ENCODE measurements at places on chromosomes 3 and 15.

- peak; percentile 43 for DNase-seq
Measured at GRCh38 chr3:15269091-15269989, 63.0 kb downstream of the SH3BP5 start.

DNA sequence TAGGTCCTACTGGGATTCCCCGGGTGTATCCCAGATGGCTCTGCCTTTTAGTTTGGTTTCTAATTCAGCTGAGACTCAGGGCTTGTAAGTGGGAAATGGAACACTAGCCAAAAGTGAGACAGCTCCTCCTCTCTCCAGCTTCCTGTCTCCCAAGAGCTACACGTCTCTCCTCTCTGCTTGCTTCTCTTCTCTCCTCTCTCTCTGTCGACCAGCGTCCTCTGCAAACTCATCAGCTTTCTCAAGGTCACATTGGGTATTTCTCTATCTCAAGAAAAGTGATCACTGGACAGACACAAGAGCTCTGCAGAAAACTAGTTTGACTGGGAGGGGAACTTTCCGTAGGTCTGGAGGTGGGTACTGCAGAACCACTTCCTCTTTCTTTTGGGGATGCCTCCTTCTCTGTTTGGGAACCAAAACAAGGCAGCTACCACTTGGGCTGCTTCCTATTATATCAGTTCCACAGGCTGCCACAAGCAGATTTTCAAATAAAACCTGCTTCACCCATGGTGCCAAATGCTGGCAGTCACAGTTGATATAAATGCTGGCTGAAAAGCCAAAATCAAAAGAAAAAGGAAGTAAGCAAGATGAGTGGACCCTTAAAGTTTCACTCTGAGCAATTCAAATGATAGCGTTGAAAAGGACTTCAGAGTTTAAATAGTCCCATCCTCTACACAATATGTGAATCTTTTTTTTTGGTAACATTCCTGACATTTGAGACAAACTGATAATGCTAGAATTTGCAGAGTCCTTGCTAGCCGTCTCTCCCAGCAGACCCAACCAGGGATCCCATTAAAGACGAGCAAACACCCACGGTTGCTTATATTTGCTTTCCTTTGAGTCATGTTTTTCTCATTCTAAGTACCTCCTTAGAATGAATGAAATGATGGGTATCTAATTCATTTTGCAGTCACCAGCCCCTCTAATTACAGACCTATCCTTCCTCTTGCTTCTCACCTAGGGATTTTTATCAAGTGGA is 7.2 kb upstream of the DYNC1LI1 start:
- no peak for DNase-seq

DNA sequence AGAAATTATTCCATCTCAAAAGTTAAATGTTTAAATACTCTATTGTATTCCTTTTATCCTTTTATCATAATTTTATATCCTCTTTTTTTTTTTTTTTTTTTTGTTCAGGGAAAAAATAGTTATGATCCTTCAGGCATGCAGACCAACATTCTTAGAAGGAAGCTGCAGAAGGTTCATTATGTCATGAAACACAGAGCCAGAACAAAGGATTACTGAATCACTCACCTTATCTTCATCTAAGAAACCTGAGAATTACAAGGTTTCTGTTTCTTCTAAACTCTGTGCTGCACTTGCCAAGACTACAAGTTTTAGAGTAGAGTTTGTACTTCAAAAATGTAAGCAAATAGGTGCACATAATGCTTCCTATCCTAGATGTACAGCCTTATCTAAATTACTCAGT is 3.3 kb downstream of the PLCH1 start:
- no peak for DNase-seq

DNA sequence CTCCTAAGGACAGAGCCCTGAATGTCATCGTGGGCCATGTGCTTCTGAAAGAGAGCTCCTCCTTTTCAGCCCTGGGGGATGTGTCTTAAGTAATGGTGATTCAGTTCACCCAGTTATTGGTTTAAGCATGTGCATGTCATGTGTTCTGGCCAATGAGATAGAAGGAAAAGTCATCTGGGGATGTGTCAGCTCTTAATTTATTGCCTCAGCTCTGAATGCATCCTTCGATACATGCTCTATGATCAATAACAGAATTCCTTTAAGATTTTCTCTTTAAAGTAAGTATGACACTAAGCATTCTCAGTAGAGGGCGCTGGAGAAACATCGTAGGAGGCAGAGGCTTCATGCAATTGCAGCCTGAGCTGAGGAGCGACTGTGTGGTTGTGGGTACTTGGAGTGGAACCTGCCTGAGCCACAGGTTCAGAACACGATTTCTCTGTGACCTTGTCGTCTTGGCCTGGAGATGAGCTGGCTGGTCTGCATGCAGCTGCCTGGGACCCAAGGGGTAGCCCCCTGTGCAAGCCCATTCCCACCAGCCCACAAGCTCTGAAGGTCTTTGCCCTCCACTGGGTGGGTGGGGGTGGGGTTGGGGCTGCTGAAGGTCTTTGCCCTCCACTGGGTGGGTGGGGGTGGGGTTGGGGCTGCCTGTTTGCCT is 69.5 kb downstream of the C3orf38 start:
- DNase-seq, result no peak

DNA sequence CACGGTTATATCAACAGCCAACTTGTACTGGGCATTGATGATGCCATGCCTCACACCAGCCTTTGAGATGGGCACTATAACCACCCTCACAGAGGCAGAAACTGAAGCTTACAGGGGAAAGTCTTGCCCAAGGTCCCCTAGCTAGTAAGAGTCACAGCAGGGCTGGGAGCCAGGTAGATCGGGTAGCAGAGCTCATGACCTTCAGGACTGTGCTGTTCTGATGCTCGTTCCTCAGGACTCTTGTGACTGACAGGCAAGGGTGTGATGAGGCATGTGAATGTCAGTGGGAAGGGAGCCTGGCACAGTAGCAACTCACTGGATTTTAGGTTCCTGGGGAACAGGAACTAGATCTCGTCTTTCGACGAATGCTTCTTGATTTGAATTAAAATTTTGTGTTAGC is 65.7 kb downstream of the RLBP1 start:
- DNase-seq, result no peak
